ENCODE measurements at places on chromosomes 3 and 15.

GRCh38 chr15:89113296-89114024 is 25.2 kb downstream of the ABHD2 start:
- no peak for DNase-seq

DNA sequence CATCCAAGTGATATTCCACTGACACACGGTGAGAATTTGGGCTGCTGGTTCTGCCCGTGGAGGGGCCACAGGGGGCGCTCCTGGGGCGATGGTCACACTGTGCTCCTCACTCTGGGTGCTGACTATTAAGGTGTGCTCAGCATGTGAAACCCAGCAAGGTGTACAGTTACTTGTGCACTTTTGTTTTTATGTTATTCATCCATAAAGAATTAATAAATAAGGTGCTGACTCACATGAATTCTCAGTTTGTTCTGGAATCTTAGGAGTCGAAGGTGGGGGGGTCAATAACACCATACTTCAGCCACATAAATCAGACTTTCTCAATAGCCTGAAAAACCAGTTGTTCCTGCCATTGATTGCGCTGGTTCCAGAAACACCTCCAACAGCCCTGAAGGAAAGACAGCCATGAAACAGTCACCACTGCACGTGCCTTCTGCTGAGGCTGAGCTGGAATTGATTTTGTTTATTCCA is 53.5 kb upstream of the SPATA12 start:
- no peak for DNase-seq

- no peak for DNase-seq
These were observed 196.4 kb downstream of the STT3B start for GRCh38 chr3:31729082-31729481.

GRCh38 chr3:174408310-174408709 is 450.8 kb upstream of the NAALADL2 start:
- no peak for DNase-seq

DNA sequence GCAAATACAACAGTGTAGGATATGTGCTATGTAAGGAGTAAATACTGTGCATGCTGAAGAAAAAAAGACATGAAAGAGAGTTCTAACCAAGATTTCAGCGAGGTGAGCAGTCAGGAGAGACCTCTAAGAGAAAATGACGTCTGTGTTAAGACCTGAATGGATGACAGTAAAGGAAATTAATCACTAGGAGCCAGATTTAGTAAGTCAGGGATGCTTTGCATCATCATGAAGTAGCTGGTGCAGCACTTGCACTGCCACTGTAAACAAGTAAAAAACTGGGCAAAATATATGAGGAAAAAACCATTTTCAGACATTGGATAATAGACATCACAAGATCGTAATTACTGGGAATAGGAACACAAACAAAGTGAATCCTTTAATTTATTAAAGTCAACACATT is 32.6 kb downstream of the RTP4 start:
- no peak for DNase-seq
